Prostate gland (tissue), 2 donors: ENCODE measurements at places on chromosomes 11 and 22. TPM values are rescaled to one million over a fixed set of nuclear protein-coding genes. Genes with fewer than 3 reads are reported as not detected.

Gene RIC3
- 27.3 TPM for total RNA-seq

Gene ZP1
- total RNA-seq: 0.68 TPM

Gene GRIK4
- 1.7 TPM for total RNA-seq

- H3K27me3 ChIP-seq: no peaks in the 10 kb centered on the region
- H3K4me3 ChIP-seq: no peak overlapping the region
- DNase-seq: no peak
- no peaks in the 10 kb centered on the region for H3K4me1 ChIP-seq
- H3K36me3 ChIP-seq: no peaks in the 10 kb centered on the region
These were observed 37.0 kb upstream of the HEPHL1 start for GRCh38 chr11:93984196-93984567.

Gene ATG13
- total RNA-seq: 172 TPM

GRCh38 chr11:117597071-117597470 is 199.9 kb downstream of the DSCAML1 start:
- no peak for DNase-seq
- H3K4me3 ChIP-seq: no peak overlapping the region
- H3K4me1 ChIP-seq: no peaks in the 10 kb centered on the region
- H3K27me3 ChIP-seq: peaks cover 8% of the 10 kb centered on the region
- H3K27ac ChIP-seq: no peak overlapping the region
